ENCODE measurements at places on chromosomes 5 and 9.

GRCh38 chr5:68543212-68543611 is 327.7 kb downstream of the PIK3R1 start:
- no peak for DNase-seq

DNA sequence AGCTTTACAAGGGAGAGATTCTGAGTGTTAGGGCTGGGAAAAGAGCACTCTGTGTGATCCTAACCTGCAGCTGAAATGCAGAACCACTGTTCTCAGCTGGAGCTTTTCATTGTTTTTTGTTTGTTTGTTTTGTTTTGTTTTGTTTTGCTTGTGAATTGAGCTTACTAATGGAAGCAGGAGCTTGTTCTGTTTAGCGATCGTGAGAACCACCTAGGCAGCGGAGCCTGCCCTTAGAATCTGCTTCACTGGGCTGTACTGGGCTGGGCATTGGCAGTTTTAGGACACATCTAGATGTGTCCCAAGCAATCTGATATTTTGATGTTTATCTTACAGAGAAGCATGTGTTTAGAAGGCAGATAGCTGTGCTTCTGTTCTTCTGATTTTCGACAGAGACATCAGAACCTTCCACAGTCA is 14.3 kb downstream of the SYK start:
- DNase-seq, result no peak

DNA sequence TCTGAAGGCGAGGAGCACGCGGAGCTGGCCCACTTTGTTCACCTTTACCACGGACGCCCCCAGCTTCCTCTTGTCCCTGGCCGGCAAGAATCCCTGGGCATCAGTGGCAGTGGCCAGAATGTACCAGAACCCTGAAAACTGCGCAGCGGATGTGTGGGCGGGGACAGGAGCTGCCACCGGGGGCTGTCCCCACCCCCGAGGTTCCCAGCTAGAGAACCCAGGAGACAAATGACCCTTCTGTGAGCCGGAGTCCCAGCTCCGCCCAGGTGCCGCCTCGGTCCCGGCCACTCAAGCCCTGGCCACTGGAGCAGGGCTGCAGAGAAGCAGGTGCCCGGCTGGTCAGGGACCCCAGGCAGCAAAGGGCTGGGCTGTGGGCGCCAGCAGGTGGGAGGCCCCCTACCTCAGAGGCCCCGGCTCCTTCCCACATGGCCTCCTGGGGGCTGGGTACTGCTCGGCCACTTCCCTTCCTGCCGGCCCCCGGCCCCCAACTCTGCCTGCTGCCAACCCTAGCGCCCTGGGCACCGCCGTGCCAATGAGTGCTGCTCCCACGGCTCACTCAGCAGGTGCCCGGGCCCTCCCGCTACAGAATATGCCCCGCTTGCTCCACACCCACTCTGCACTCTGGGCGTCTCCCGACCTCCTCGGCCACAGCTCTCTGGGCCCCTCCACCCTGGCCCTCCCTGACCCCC is 713 bp downstream of the LCN10 start:
- DNase-seq, result no peak

GRCh38 chr5:133497608-133498348 is 114.6 kb downstream of the FSTL4 start:
- no peak for DNase-seq

GRCh38 chr9:37732952-37733351 is 20.7 kb upstream of the TRMT10B start:
- no peak for DNase-seq

DNA sequence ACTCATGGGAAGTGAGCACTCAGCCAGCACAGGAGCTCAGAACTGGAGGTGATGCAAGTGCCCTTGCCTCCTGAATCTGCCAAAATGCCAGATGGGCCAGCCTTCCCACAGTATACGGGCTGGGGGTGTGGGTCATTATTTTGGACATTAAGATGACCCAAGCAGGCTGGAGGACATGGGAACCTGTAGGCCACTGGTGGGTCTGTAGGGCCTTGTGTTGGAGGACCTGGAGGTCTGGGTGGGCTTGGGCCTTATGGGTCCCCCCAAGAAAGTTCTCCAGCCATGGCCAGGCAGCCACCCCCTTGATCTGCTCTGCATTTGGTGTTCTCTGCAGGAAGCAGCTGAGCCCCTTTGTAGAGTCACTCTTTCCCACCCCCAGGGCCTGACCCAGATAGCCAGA is 71.0 kb upstream of the ANGPTL2 start:
- DNase-seq, result no peak

GRCh38 chr5:178207917-178208280 is 3.6 kb downstream of the HNRNPAB start:
- no peak for DNase-seq

DNA sequence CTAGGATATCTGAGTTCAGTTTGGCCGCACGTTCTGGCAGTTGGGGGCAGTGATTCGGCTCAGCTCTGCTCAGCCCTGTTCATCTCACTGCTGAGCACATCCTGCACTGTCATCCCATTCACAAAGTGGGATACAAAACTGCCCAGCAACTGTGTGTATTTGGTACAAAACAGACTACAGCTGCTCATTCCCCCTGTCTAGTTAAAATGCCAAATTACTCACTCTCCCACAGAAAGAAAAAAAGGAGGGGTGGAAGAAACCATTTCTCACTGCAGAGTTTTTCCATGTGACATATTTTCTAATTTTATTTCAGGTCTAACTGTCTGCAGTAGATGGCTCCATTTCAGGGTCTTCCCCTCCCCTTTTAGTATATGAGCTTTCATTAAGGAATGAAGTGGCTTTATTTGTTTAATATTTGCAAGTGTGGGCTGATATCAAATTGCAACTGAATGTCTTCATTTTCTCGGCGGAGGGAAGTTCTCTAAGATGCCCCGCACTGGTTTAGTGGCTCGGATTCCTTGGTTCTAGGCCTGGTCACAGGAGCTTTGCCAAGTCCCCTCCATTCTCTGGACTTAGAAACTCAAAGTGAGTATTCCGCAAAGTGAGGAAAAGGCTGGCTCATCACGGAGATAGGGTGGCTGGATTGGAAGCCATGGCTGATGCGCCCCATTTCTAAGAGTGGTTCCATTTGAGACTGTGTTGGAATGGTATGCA is 14.7 kb downstream of the COL15A1 start:
- no peak for DNase-seq

- no peak for DNase-seq
These were observed 172.3 kb upstream of the PLPPR1 start for GRCh38 chr9:100856238-100856637.

GRCh38 chr9:134313470-134313869 is 12.8 kb upstream of the RXRA start:
- DNase-seq, result no peak

DNA sequence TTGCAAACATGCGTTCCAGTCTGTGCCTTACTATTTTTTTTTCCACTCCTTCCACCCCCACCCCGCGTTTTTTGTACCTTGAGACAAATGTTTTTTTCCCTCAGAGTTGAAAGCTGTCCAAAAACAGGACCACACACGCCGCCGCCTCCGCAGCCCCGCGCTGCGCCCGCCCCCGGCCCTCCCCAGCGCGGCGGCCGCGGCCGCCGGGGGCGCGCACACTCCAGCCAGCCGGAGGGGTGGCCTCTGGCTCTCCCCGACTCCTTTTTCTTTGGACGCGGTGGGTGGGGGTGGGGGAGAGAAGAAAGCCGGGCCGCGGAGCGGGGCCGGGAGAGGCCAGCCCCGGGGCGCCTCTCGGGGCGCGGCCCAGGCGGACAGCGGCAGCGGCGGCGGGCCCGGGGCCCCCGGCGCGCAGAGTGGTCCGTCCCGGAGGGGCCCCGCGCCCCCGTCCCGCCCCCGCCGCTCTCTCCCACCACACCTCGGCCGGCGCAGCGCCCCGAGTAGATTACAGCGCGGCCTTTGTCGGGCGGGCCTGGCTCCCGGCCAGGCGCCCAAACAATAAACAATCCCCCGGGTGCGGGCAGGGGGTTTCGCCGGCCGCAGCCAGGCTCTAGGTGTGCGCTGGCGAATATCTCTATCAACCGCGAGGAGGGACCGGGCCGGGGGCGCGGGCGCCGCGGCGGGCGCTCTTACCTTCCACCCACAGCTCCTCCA is 10.9 kb downstream of the PTCH1 start:
- DNase-seq, result peak; percentile 10

DNA sequence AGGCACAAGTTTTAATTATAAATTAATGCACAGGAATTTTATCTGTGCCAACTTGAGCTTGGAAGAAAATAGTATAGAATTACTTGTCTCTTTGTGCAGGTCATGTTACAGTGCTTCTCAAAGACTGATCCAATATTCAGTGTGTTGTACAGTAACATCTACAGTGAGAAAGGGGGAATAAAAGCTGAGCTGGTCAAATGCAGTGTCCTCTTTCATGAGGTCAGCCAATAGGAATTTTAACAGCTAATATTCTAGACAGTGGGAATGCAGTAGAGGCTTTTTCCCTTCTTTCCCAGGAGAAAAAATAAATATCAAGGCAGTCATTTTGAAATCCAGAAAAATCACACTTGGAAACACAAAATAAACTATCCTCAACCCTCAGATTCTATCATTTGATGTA is 95.7 kb upstream of the ITGA1 start:
- no peak for DNase-seq

DNA sequence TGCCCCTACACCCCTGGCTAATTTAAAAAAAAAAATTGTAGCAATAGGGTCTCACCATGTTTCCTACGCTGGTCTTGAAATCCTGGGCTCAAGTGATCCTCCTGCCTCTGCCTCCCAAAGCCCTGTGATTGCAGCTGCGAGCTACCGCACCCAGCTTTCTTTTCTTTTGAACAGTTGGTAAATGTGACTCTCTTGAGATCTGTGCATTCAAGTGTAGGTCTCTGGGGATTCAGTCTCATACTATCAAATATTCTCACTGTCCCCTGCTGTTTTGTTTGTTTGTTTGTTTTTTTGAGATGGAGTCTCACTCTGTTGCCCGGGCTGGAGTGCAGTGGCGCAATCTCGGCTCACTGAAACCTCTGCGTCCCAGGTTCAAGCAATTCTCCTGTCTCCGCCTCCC is 42.3 kb upstream of the CXXC5 start:
- DNase-seq, result no peak

DNA sequence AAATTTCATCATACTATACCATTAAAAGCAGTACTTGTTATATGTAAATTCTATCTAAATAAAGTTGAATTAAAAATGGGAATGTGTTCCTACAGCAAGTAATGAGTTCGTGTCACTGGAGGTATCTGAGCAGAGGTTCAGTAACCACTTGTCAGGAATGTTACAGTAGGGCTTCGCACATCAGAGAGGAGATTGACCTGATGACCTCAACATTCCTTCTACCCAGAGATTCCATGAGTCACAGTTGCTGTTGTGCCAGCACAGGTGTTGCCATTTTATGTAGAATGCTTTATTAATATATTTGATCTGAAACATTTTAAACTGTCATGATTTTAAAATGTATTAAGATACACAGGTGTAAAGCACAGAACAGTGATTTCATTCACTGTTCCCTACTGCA is 60.3 kb downstream of the STX17 start:
- DNase-seq, result no peak

- DNase-seq, result no peak
These were observed 65.7 kb upstream of the TNFAIP8 start for GRCh38 chr5:119290161-119290569.

GRCh38 chr9:98977246-98977714 is 33.6 kb downstream of the COL15A1 start:
- DNase-seq, result no peak

DNA sequence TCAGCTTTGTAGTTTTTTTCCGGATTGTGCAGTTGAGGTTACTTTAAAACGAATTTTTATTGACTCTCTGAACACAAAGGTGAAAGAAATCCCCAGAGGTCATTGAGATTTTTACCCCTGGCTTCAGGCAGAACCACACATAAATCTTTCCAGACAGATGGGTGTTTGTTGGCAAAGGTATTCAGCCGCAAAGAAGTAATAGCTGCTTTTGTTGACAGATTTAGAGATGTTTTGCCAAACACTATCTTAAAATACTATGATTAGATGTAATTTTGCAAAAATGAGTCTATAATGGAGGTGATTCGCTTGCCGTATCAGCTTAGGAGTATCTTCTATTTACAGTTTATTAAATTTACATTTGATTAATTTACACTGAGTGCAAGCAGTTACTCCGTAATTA is 418.3 kb upstream of the CLINT1 start:
- DNase-seq, result no peak

DNA sequence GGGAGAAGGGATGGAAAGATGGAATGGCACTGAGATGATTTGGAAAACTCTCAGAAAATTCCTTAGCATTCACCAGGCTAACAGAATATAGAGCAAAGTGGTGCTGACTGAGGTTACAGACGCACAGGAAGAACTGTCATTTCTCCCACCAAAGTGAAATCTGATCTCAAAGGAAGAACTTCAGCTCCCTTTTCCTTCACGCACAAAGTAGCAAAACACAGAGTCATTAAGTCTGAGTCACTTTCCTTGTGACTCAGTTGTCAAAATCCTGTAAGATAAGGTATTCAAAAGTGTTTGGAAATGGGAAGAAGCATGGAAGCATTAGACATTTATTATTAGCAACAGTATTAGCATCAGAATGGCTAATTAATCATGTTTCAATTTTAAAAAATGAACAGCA is 11.7 kb downstream of the MPDZ start:
- no peak for DNase-seq

GRCh38 chr9:5231212-5231611 is at the start of gene INSL4:
TSS of gene INSL4 (plus strand) at chr9:5231419. CDS start at chr9:5231524, 105 bp downstream.
- no peak for DNase-seq

DNA sequence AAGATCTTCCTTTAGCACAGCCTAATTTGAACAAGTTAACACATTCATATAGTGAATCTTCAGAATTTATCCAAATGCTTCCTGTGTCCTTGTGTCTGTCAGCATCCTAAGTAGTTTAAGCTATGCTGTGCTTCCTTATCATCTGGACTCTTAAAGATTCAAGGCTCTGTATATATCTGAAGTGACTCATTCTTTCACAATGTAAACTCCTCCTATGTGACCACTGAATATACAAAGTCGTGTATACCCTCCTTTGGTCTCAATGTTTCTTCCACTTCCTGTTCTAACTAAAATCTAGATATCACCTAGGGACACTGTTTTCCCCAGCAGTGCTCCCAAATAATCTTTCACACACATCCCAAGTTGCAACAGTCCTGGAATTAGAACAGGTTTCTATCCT is 935.7 kb upstream of the NUDT12 start:
- no peak for DNase-seq

- DNase-seq, result no peak
These were observed 64.6 kb upstream of the SYNPO start for GRCh38 chr5:150575745-150576448.

GRCh38 chr5:68467794-68468193 is 252.2 kb downstream of the PIK3R1 start:
- no peak for DNase-seq

- DNase-seq, result no peak
These were observed 60.3 kb upstream of the EPB41L4B start for GRCh38 chr9:109381011-109381729.

Measured in stimulated activated CD4-positive, alpha-beta T cell treated with anti-CD3 and anti-CD28 coated beads, Interleukin-4, amount 100 ng/mL, for 48 hours (primary cell).